ENCODE measurements at places on chromosomes 3 and 15. TPM values are rescaled to one million over a fixed set of nuclear protein-coding genes. Genes with fewer than 3 reads are reported as not detected.

The MRAS gene
- total RNA-seq: not detected

The SLC22A14 gene
- total RNA-seq: not detected

- DNase-seq: no peak
- H3K27ac ChIP-seq: peak overlapping the region; percentile 3
- peaks cover 49% of the 10 kb centered on the region for H3K36me3 ChIP-seq
Observed at GRCh38 chr3:58346368-58346767, 13.7 kb downstream of the PXK start.

DNA sequence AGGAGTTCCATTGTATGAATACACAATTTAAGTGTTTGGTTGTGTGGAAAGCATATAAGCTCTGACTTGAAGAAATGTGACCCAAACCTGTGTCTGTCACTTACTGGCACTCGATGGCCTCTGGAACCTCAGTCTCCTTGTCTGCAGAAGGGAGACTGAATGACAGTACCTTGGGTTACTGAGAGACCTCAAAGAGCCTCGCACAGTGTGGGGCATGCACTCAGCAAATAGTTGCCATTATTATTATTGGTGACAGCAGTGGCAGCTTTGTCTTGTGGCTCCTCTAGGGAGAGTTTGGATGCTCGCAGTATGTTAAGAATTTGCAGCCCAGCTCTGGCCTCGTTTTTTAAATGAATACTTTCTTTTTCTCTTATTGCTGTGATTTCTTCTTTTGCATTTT lies 43.4 kb downstream of the EEFSEC start:
- no peaks in the 10 kb centered on the region for H3K36me3 ChIP-seq
- H3K27me3 ChIP-seq: no peaks in the 10 kb centered on the region
- no peak overlapping the region for H3K4me3 ChIP-seq

DNA sequence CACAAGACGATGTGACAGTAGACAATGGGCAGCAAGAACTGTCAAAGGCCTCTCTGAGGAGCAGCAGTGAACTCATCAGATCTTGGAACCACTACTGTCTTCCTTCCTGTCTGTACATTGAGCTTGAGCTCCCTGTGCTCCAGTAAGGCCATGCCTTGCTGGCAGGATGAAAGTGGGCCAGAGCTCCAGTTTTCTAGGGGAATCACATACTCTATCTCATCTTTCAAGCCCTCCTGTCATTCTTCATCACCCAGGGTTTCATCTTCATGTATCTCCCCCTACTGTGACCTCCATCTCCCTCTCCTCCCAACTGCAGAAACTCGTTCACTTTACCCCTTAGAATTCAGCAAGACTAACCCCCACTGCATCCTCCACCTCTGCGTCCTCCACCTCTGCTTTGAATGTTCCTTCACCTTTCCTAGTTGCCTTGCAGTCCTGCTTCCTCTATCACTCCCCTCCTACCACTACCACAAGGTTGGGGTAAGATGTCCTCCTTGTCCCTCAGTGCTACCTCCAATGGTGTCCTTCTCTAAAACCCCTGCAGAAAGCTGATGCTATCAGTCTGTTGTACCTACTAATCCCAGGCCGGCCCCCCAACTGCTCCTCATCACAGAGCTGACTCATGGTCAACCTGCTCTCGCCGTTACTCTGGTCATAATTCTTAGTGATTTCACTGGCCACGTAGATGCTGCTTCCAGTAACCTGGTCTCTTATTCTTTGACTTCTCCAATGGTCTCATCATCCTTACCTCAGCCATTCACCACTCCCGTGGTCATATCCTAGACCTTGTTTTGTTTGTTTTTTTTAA lies 22.3 kb downstream of the NKIRAS1 start:
- DNase-seq: no peak
- H3K27ac ChIP-seq: no peak overlapping the region
- peaks cover 3% of the 10 kb centered on the region for H3K4me1 ChIP-seq

GRCh38 chr3:89565098-89565497 lies 457.7 kb downstream of the EPHA3 start:
- H3K27me3 ChIP-seq: no peaks in the 10 kb centered on the region
- DNase-seq: no peak
- H3K4me3 ChIP-seq: no peak overlapping the region
- H3K27ac ChIP-seq: no peak overlapping the region
- H3K36me3 ChIP-seq: no peaks in the 10 kb centered on the region

DNA sequence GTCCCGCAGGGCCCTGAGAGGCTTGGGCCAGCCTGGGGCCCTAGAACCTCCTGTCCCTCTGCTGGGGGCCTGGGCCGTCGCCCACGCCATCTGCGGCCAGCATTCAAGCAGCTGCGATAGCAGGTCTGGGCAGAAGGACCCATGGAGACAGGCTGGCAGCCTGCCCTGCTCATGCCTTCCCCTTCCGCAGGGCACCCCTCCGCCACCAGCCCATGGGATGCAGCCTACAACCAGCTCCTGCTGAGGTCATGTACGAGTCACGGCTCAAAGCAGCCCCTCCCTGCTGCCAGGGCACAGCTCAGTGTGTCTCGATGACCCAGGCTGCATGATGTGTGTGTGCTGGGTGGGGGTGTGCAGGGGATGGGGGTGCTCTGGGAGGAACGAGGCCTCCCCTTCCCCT lies 27.8 kb downstream of the DUSP7 start:
- no peak overlapping the region for H3K4me3 ChIP-seq
- no peaks in the 10 kb centered on the region for H3K27me3 ChIP-seq
- H3K27ac ChIP-seq: no peak overlapping the region
- H3K36me3 ChIP-seq: no peaks in the 10 kb centered on the region
- no peaks in the 10 kb centered on the region for H3K4me1 ChIP-seq
